Fibroblast of skin of left quadriceps (primary cell): ENCODE measurements at places on chromosomes 12 and 14.

GRCh38 chr14:84254290-84254689 lies 1275.7 kb upstream of the FLRT2 start:
- DNase-seq = no peak

- no peak for DNase-seq
These were observed 174.5 kb downstream of the TTC7B start for GRCh38 chr14:90641615-90642243.

DNA sequence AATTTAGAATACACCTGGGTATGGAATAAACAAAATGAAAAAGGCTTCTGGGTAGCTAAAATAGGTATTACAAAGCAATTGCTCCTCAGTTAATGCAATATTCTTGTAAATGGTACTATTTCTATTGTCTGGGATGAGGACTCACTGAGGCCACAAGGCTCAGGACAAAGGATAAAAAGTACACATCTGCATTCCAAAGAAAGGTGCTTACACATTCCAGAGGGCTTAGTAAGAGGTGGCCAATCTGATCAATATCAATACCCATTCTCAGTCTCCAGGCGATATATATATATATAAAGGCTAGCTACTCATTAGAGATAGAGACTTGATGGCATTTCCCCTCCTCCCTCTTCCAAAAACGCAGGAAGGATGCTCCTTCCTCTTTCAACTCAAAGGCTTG lies 43.8 kb downstream of the ATXN7L3B start:
- DNase-seq = no peak

GRCh38 chr12:89481213-89481914 lies 43.2 kb downstream of the GALNT4 start:
- no peak for DNase-seq

GRCh38 chr14:92122351-92122677 lies 545 bp downstream of the CPSF2 start:
- no peak for DNase-seq

GRCh38 chr12:103839609-103840461 lies 1.2 kb downstream of the NT5DC3 start:
- no peak for DNase-seq

DNA sequence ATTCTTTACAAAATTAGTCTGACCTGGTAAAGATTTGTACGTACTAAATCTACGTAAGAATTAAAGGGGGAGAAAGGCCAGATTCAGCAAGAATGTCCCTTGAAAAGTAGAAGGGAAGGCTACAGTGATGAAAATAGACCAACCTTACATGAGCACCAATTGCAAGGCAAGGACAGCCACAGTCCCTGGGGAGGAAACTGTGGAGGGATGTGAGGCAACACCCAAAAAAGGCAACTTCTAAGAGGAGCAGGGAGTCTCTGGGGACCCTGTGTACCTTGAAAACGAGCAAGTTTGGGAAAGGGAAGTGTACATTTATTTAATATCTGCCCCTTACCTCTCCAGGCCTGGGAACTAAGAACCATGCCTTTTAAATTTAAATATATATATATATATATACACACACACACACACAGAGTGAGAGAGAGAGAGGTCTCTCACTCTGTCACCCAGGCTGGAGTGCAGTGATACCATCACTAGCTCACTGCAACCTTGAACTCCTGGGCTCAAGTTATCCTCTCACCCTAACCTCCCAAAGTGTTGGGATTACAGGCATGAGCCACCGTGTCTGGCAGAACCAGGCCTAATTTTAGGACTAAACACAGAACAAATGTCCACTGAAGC lies 56.4 kb downstream of the TMCC3 start:
- DNase-seq = no peak

DNA sequence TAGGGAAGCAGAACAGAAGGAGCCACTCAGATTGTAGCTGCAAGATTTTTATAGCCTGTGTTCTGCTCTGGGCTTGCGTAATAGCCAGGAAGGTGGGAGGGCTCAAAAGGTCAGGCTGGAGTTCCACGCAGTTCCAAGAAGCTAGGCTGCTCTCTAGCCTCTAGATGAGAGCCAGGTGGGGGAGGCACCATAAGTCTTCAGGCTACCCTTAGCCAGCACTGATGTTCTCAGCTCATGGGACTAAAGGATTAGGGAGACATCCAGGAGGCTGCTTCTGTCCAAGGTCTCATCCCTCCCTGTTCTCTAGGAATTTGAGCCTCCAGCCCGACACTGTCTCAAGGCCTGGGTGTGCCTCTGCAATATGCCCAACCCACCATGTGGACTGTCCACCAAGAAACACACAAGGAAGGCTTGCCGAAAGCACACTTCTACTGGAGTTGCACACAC lies 1.7 kb downstream of the LMBR1L start:
- no peak for DNase-seq

GRCh38 chr14:80310938-80311750 lies 99.8 kb upstream of the DIO2 start:
- DNase-seq = no peak

GRCh38 chr12:50207424-50207823 lies 40.3 kb upstream of the CERS5 start:
- DNase-seq = no peak

GRCh38 chr14:33123281-33123680 lies 184.6 kb downstream of the NPAS3 start:
- DNase-seq = no peak

DNA sequence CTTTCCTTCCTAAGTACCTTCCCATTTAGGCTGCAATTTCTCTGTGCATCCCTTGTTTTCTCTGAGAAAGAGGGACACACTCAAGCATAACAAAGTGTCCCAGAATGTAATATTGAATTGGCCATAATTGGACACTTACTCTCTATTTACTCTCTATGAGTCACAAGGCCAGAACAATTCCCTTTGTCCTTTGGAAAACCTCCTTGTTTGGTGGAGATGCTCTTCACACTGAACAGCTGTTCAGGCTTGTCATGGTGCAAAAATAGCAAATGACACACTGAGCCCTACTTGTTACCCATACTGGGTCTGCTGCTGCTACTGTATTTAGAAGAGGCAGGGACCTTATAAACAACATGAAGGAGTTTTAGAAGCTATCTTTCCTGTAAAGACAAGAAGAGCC lies 1590.5 kb upstream of the TMEM132C start:
- no peak for DNase-seq

GRCh38 chr12:27185234-27186021 lies 58.7 kb upstream of the STK38L start:
- DNase-seq = no peak

DNA sequence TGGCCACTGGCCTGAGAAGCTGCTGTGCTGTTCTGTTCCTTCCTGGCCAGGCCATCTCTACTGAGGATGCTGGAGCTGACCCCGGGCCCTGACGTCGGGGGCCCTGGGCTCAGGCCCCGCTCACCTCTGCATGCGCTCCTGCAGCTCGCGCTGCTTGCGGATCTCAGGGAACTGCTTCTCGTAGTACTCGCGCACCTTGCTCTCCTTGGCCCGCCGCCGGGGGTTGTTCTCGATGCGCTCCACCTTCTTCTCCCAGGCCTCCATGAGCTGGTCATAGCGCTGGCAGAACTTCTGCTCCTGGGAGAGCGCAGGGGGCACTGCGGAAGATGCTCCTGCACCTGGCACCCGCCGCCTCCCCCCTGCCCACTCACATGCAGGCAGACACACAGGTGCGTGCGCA lies 135.6 kb downstream of the RFLNA start:
- DNase-seq = no peak

- DNase-seq = no peak
These were observed 198.8 kb downstream of the ANO2 start for GRCh38 chr12:5746036-5746908.

GRCh38 chr14:89813617-89814031 lies 140.9 kb downstream of the EFCAB11 start:
- peak; percentile 93 for DNase-seq

GRCh38 chr14:49919825-49920659 lies 27.2 kb downstream of the ARF6 start:
- no peak for DNase-seq

GRCh38 chr12:43213608-43214007 lies 338.4 kb downstream of the ADAMTS20 start:
- DNase-seq = no peak

DNA sequence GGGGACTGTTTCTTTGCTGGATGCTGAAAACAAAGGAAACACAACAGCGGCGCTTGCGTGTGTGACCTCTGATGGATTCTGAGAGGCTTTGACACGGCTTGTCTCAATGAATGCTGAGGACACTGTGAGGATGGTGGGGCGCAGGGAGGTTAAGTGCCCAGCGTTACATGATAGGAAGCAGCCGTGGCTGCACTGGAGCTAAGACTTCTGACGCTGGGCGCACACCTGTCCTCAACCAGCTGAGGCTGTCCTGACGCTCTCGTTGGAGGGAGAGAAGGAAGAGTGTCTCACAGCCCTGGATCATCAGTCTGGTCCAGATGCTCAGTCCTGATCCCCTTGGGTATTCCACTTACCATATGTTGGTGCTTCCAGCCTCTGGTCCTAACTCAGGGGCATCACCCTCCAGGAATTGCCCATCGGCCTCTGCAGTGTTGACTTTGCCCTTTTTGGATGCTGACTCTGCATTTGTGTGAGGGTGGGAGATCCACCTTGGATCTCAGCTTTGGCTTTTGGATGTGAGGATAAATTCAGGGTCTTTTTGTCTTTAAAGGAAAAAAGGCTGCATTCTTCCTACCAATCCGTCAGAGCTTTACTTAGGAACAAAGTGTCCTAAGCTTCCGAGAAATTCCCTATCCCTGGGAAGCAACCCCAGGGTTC lies 125.2 kb downstream of the ZNF664 start:
- DNase-seq = no peak

GRCh38 chr12:87320724-87321123 lies 708.5 kb downstream of the C12orf50 start:
- no peak for DNase-seq
